M059J (cell line): ENCODE measurements at places on chromosomes 2 and 18. TPM values are rescaled to one million over a fixed set of nuclear protein-coding genes. Genes with fewer than 3 reads are reported as not detected.

GRCh38 chr18:58413667-58414628, 214.9 kb downstream of the ALPK2 start:
- no peak for DNase-seq

DNA sequence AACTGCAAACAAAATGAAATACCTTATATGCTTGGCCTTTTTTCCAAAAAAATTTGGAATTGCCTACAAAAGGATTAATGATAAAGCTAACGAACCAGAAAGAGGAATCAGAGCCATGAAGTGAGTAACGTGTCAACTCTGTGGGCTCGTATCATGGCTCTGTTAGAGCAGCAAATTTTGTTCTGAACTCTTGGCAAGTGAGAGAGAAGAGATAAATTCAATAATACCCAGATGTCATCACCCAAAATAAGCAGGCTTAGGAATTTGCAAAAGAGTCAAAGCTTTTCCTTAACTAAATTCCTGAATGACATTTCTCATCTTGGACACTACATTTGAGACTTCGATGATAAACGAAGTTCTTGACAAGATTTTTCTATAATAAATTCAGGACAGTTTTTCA, 4.4 kb downstream of the TXNDC2 start:
- no peak for DNase-seq

DNA sequence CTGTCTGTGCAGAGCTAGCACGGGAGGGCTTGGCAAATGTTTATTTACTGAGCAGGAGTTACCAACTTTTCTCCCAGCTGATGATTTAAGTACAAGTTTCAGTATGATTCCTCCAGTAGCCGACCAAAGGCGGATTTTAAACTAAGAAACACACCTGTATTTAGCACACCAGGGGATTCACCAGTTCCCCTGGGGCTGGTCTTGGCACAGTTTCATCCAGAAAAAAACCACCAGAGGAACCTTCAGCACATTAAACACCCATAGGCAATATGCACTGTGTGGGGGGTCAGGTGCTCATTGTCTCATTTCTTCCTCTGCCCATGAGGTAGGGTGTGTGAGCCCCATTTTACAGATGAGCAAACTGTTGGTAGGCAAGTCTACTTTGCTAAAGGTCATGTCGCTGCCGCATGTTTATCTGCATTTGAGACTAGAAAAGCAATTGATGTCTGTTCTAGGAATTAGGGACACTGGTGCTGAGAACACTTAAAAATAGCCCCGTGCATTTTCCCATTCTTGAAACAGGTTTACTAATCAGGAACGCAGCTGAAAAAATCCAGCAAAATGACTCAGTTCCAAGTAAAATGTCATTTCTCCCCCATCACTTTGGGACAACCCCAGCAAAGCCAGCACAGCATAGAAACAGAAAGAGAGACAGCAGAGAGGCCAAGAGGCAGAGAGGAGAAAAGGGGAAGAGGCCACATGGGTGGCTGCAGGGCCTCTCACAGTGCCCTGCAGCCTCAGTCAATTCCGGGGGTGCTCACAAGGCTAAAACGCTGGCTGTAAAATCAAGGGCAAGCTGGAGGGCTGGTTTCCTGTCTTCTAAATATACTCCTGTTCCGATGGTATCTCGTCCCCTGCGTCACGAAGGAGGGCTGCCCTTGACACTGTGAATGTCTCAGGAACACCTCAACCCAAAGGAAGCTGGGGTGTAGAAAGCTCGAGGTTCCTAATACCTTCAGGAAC, 166.8 kb upstream of the ID2 start:
- DNase-seq, result no peak

DNA sequence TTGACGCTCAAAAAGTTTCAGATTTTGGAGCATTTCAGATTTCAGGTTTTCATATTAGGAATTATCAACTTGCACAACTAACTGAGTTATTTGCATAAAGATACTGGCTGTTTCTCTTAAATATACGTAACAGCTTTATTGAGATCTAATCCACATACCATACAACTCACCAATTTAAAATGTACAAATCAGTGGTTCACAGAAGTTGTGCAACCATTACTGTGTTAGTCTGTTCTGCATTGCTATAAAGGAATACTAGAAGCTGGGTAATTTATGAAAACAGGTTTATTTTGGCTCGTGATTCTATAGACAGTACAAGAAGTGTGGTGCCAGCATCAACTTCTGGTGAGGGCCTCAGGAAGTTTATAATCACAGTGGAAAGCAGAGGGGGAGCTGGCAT, 8.2 kb downstream of the ATIC start:
- DNase-seq, result no peak

TEX44 gene
- not detected in 2 replicates for total RNA-seq

IL36A gene
- not detected in 2 replicates for total RNA-seq

GPAT2 gene
- not detected in 2 replicates for total RNA-seq
